Smooth muscle cell of bladder (primary cell): ENCODE measurements at places on chromosomes 3 and 15. TPM values are rescaled to one million over a fixed set of nuclear protein-coding genes. Genes with fewer than 3 reads are reported as not detected.

Gene PRTG
- total RNA-seq: 1.6 and 2.4 TPM in 2 replicates

Gene FRMD5
- total RNA-seq: 1.6 and 5.0 TPM in 2 replicates

Gene PLSCR2
- not detected in 2 replicates for total RNA-seq

Gene CLEC3B
- 1.2 and 2.0 TPM in 2 replicates for total RNA-seq

Gene ASB14
- total RNA-seq: under 0.01 TPM in 1 of 2 replicates, not detected in the other

Gene GNAT1
- not detected in 2 replicates for total RNA-seq

Gene IL5RA
- total RNA-seq: not detected in 2 replicates

Gene RFTN1
- total RNA-seq: 44.3 and 57.5 TPM in 2 replicates

Gene NR1I2
- total RNA-seq: not detected in 2 replicates

Gene HDC
- total RNA-seq: not detected in 2 replicates

Gene KCNMB2
- not detected in 2 replicates for total RNA-seq

Gene TATDN2
- total RNA-seq: 7.1 and 11.0 TPM in 2 replicates

Gene GXYLT2
- total RNA-seq: 34.8 and 36.1 TPM in 2 replicates

Gene POC1A
- total RNA-seq: 3.8 and 4.6 TPM in 2 replicates

Gene SHC4
- 1.8 and 3.8 TPM in 2 replicates for total RNA-seq

Gene CNTN6
- 0.18 TPM in 1 of 2 replicates, not detected in the other for total RNA-seq

Gene TFDP2
- total RNA-seq: 19.9 and 20.5 TPM in 2 replicates

Gene NR2E3
- total RNA-seq: 0.14 and 0.18 TPM in 2 replicates

Gene VGLL3
- 29.3 and 33.4 TPM in 2 replicates for total RNA-seq

Gene EEF1AKMT4
- 3.4 and 4.8 TPM in 2 replicates for total RNA-seq

Gene RGMA
- total RNA-seq: 0.28 and 0.46 TPM in 2 replicates

Gene HRG
- under 0.01 TPM in 1 of 2 replicates, not detected in the other for total RNA-seq

Gene RBM6
- 32.7 and 45.2 TPM in 2 replicates for total RNA-seq

Gene ITIH4
- 1.2 and 1.6 TPM in 2 replicates for total RNA-seq

Gene SST
- not detected in 2 replicates for total RNA-seq
